ENCODE measurements at places on chromosomes 3 and 15.

DNA sequence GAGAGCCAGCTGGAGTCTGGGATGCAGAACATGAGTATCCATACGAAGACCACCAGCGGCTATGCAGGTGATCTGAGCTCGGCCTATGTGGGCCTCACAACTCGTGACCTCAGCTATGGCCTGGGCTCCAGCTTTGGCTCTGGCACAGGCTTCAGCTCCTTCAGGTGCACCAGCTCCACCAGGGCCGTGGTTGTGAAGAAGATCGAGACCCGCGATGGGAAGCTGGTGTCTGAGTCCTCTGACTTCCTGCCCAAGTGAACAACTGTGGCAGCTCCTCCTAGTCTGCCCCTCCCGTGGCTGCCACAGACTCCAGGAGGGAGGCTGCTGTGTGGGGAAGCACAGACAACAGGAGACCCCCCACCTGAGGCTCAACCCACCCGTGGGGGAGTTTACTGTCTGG is 3.6 kb upstream of the KPNA4 start:
- DNase-seq, result no peak

DNA sequence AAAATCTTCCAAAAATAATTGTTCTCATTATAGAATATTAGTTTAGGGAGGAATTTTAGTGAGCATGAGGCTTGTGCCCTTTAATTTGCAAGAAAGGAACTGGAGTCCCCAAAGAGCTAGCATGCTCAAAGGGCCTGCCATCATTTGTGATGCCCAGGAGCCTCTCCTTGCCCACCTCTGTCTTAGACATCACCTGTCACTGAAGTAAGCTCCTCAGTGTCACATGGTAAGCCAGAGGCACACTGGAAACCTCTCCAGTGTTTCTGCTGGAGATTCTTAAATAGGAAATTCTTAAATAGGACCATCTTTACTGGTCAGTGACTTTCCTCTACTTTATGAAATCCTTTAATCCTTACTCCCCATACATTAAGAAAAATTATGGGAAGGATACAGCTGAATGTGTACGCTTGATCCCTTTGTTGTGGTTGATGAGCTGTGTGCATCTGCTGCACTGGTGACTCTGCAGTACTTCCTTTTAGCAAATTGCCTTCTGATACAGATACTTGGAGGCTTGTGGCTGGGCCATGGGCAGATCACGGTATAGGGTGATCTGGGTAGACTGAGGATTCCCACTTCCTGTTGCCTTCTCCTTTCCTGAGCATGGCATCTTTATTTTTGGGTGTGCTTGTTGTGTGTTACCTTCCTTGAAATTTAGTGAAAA is 197.4 kb downstream of the KLHL25 start:
- DNase-seq, result no peak

DNA sequence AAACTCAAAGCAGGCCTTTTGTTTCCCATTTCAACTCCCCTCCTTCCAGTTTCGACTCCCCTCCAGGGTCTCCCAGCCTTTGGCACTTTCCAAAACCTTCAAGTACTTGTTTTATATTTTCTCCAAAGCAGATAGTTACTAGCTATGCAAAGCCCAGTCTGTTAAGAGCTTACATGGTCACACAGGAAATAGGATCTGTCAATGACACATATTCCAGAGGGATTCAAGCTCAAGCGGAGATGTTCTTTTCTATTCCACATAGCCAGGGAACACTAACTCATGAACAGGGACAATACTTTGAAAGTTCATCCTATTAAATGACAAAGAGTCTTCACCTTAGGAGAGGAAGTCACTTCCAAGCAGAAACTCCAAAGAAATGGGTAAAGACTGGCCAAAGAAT is 18.6 kb downstream of the SUCLG2 start:
- no peak for DNase-seq

- peak; percentile 89 for DNase-seq
Observed at GRCh38 chr3:138935863-138936740, 10.8 kb downstream of the FOXL2 start.

DNA sequence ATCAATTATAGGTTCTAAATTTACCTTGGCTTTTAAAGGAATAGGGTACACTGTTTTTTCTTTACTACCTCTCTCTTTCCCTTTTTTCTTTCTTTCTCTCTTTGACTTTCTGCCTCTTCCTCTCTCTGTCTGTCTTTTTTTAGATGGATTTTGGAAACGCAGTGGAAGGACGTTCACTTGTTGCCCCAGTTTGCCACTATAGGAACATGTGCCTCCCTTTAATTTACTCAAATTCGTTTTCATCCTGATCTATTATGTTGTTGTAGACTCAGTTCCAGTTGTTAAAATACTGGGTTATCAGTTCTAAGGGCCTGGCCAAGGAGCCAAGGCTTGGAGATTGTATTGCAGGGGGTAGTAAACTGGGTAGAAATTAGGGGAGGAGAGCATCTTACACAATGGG is 1.1 kb upstream of the SPINK8 start:
- no peak for DNase-seq

GRCh38 chr3:119937229-119937628 is 155.3 kb downstream of the NR1I2 start:
- no peak for DNase-seq

DNA sequence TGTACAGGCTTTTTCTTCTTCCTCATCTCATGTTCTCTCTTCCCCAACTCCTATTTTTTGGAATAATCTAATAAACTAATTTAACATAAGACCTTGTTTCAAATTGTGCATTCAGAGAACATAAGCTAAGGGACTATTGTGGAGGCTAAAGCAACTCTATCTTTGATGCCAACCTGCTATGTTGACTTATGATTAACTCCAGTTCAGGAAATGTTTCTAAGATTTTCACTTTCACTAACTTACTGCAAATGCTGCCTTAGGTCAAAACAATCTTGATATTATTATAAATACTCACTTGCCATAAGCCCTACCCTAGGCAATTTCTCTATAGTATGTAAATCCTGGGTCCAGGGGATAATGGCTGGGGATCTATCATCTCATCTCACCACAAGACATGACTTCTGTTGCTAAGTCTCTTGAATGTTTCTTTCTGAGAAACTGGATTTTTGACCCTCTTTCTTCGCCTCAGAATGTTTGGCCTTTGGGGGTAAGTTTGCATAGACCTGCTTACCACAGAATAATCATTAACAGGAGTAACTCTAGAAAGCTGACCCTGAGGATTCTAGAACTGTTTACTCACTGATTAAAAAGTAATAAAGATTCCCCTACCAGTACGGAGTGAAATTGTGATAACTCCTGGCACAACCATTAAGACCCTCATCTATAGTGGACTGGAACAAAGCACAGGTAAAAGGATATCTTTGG is 768.1 kb downstream of the GBE1 start:
- DNase-seq, result no peak

DNA sequence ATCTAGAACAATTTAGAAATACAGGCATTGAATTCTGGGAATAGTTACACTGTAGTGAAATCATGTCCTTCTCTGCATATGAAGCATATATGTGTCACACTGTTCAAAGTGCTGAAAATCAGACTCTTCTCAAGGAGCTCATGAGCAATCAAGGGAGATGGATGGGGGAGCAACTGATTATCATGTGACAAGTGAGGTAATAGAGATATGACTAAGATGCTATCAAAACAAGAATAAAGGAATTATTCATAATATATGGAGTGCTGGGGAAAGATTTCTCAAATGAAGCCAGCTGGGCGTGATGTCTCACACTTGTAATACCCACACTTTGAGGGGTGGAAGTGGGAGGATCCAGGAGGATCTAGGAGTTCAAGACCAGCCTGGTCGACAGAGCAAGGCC is 74.9 kb upstream of the CHRNB4 start:
- DNase-seq, result no peak

DNA sequence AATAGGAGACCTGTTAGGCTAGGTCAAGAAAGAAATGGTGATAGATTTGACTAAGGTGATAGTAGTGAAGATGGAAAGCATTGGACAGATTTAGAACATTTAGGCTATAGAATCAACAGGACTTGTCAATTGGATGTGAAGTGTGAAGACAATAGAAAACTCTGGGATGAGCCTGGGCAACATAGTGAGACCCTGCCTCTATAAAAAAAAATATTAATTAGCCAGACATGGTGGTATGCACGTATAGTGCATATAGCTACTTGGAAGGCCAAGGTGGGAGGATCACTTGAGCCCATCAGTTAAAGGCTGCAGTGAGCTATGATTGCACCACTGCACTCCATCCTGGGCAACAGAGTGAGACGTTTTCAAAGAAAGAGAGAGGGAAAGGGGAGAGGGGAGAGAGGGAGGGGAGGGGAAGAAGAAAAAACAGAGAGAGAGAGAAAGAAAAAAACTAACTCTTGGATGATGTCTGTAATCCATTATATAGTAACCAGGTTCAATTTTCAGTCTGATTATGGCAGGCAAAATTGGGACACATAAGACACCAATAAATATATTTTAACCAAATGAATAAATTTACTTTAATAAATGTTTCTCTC is 9.6 kb downstream of the SENP8 start:
- DNase-seq, result no peak

- DNase-seq, result peak; percentile 82
Observed at GRCh38 chr15:69812861-69813261, 284.9 kb downstream of the TLE3 start.

GRCh38 chr15:64636556-64636955 is 138.8 kb downstream of the RBPMS2 start:
- DNase-seq, result no peak

GRCh38 chr3:41580274-41580959 is 381.1 kb downstream of the CTNNB1 start:
- no peak for DNase-seq

DNA sequence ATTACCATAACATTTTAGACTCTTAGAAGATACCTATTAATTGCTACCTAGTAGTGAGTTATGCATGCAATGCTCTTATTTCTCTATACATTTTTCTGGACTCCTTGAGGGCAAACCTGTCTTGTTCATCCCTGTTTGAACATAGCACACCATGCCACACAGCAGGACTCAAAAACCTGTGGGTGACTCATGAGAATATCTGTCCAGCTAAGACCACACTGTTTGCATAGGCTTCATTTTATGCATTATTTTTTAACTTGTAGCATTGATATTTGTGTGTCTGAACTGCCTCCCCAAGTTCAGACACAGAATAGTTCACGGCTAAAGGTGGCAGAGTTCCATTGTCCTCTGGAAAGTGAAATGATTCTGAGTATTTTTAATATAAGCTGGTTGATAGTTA is 1.8 kb downstream of the LMCD1 start:
- no peak for DNase-seq

DNA sequence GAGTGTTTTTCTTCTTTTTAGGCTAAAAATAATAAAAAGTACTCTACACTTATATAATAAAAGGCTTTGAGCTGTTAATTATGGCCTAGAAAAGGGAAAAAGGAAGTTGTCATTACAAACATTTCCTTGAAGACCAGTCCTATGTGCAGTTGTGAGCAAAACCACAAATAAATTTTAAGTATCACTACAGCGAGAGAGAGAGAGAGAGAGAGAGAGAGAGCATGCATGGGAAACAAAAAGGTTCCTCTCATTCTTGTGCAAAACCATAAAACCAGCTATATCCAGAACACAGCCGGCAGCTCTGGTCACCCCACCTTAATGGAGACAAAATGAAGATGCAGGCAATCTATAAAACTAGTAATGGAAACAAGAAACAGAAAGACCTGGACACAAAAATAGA is 33.6 kb downstream of the HEG1 start:
- DNase-seq, result no peak

- no peak for DNase-seq
Observed at GRCh38 chr15:31214158-31214863, 112.3 kb upstream of the KLF13 start.

GRCh38 chr15:58398071-58398470 is 33.7 kb upstream of the LIPC start:
- no peak for DNase-seq

GRCh38 chr3:154782151-154782550 is 298.0 kb upstream of the MME start:
- DNase-seq, result no peak

GRCh38 chr3:31170932-31171670 is 276.6 kb upstream of the GADL1 start:
- no peak for DNase-seq

GRCh38 chr15:82129761-82130160 is 83.9 kb upstream of the MEX3B start:
- DNase-seq, result no peak

- DNase-seq, result no peak
Observed at GRCh38 chr3:159657176-159657575, 331.5 kb upstream of the IL12A start.

DNA sequence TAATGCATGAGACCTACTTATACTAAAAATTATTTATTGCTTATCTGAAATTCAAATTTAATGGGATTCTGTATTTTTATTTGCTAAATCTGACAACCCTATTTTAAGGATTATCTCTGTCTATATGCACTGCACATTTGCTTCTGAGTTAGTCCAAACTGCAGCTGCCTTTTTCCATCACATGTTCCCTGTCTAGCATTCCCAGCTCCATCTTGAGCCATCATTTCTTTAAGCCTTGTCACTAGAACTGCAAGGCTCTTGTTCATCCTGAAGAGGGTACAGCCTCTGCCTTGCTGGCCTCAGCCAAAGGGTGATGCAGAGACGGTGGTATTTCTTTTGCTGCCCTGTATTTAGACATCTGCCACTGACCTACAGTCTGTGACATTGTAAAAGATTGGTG is 125.8 kb upstream of the STT3B start:
- no peak for DNase-seq

DNA sequence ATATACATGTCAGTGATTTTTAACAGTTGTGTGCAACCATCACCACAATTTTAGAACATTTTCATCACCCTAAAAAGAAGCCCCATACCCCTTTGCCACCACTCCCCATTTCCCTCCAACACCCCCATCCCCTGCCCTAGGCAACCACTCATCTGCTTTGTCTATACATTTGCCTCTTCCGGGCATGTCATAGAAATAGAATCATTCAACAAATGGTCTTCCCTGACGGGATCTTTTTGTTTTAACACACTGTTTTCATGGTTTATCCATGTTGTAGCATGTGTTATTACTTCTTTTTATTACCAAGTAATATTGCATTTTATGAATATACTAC is 4.0 kb downstream of the VILL start:
- no peak for DNase-seq

DNA sequence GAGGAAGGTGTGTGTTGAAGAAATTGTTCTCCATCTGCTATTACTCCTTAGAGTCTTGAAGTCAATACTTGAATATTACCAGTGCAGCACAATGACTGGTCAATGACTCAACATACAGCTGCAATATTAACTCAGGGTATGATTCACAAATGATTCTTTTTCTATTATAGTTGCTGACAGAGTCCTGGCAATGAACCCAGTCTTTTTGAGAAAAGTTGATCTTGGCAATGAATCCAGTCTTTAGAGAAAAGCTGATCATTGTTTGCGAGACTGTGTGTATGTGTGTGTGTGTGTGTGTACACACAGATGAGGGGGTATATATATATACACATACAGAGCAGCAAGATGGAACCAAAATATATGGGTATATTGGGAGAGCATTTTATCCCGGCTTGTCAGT is 315.1 kb downstream of the ZNF385D start:
- no peak for DNase-seq

DNA sequence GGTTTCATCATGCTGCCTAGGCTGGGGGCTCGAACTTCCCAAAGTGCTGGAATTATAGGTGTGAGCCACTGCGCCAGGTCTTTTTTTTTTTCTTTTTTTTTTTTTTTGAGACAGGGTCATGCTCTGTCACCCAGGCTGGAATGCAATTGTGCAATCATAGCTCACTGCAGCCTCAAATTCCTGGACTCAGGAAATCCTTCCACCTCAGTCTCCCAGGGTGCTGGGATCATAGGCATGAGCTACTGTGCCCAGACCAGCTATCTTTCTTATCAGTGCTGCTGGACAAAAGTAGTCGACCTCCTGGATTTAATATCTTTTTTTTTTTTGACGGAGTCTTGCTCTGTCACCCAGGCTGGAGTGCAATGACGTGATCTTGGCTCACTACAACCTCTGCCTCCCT is 60.8 kb downstream of the TFDP2 start:
- DNase-seq, result no peak

GRCh38 chr3:170644711-170645110 is 58.8 kb upstream of the SLC7A14 start:
- DNase-seq, result no peak

Data from H9 (cell line).